Fibroblast of skin of back (primary cell): ENCODE measurements at places on chromosomes 7 and 10.

DNA sequence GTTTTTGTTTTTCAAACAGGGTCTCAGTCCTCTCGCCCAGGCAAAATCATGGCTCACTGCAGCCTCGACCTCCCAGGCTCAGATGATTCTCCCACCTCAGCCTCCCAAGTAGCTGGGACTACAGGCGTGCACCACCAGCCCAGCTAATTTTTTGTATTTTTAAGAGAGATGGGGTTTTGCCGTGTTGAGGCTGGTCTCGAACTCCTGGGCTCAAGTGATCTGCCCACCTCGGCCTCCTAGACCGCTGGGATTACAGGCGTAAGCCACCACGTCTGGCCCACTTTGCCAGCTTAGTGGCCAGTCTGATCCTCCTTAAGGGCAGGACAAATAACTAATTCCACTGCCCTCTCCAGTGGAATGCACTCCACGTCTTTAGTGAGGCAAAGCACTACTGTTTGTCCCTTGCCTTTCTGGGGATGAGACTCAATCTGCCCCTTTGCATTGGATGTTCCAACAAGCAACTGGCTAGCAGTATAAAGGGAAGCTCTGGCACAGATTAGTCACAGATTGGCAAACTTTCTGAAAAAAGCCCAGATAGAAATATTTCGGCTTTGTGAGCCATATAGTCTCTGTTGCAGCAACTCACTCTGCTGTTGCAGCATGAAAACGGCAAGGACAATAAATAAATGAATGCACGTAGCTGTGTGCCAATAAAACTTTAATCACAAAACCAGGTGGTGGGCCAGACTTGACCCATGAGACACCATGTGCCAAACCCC lies 143.8 kb upstream of the RHEB start:
- DNase-seq = peak; percentile 54

DNA sequence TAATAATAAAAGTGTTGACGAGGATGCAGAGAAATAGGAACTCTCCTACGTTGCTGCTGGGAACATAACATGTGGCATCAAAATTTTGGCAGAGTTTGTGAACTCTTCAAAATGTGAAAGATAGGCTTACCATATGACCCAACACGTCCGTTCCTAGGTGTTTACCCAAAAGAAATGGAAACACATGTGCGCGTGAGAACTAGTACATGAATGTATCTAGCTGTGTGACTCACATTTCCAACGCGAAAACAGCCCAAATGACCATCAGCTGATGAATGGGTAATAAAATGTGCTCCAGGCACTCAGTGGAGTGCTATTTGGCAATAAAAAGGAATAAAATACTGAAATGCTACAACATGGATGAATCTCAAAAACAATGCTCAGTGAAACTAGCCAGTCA lies 10.4 kb upstream of the ELFN1 start:
- DNase-seq = peak; percentile 32

GRCh38 chr10:119616882-119617570 lies 20.3 kb upstream of the TIAL1 start:
- DNase-seq = peak; percentile 24

- no peak for DNase-seq
These were observed 30.2 kb downstream of the GRIFIN start for GRCh38 chr7:2445898-2446555.

DNA sequence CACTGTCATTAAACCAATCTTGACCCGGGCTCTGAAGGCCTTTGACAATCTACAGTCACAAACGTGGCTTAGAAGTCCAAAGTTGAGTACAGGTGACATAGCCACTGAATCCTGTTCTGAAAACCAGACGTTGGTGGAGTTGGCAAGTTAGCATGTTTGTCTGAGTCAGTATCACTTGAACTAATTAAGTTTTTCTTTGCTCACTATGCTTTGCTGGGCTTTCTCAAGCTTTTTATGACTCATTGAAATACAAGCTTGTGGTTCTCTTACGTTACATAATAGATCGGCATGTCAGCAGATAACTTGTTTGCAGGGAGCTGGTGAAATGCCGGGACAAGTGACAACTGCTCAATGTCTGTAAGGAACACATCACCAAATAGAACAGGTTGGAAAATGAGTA lies 53.8 kb downstream of the ARL5B start:
- peak; percentile 70 for DNase-seq

DNA sequence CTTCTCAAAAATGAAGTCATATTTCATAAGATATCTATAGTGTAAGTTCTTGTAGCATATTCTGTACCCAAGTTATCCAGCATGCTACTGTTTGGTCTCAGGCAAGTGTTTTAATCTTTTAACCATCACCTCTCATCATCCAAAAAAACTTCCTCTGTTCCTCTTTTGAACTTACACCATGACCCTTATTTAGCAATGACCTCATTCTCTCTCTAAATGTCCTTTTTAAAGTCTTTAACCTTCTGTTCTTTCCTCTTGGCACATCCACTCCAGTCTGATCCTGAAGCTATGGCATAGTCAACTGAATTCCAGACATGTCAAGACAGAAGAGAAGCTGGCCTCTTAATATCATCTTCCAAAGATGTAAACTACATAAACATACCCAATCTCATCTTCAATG lies 26.2 kb downstream of the PPP3CB start:
- DNase-seq = no peak
